Vagina (tissue), 2 donors: ENCODE measurements at places on chromosomes 2 and 18.

DNA sequence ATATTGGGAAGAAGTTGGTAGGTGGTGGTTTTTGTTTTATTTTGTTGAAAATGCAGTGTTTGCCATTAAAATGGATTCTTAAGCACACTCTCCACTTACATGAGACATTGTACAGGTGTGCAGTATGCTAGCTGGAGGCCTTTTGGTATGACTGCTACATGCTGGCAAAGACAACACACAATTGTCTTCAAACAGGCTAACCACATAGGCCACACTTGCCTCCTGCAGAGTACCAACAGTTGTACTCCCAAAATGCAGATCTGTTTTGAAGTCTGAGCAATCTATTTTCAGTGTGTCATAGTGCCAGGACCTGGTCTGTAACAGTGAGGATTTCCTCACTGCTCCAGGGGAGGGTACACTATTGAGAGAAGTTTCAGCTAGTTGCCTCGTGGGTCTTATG lies 213.6 kb downstream of the ZRANB3 start:
- no peaks in the 10 kb centered on the region for H3K27me3 ChIP-seq
- no peaks in the 10 kb centered on the region for H3K36me3 ChIP-seq
- H3K4me3 ChIP-seq, result no peak overlapping the region

DNA sequence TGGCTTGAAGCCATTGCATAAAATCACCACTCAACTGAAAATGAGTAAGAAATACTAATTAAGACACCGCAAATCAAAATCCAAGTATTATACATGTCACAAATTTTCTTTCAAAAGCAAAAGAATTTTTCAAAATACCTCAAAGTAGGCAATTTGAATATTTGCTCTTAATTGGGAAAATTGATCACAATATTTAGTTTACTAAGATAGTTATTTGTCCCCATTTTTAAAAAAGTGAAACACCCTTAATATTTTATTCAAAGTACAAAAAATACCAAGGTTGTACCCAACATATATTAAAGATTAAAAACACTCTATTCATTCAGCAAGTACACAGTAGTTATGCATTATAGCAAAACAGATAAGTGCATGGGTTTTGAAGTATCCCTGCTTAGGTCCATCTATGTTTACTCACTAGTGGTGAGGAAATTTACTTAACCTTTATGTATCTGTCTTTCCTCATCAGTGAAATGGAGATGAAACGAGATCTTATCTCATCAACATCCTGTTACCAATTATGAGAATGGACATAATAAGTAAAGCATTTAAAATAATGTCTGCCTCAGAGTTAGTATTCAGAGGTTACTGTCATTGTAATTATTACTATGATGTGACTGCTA lies 35.1 kb downstream of the VPS54 start:
- H3K27me3 ChIP-seq, result no peaks in the 10 kb centered on the region
- no peak overlapping the region for H3K4me3 ChIP-seq
- no peak for DNase-seq
- no peak overlapping the region for H3K27ac ChIP-seq

- no peak overlapping the region for H3K27ac ChIP-seq
- no peaks in the 10 kb centered on the region for H3K27me3 ChIP-seq
- H3K36me3 ChIP-seq, result no peaks in the 10 kb centered on the region
- no peak for DNase-seq
Observed at GRCh38 chr2:127225186-127225960, 5.3 kb upstream of the CYP27C1 start.

DNA sequence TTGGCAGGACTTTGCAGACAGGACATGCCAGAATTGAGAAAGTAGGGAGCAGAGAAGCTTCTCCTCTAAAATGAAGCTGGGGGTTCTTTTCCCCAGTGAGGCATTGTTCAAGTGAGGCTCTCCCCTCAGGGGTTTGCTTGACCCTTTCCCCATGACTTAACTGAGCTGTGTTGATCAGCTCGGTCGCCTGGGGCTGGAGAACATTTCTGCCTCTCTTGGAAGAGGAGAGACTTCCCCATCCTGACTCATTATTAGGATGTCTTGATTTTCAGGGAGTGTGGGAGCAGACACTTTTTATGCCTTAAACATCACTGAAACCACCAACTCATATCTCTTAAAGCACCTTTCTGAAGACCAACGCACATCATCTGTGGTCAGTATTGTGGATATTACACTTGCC lies 27.9 kb upstream of the GLI2 start:
- DNase-seq, result no peak
- H3K4me1 ChIP-seq, result no peaks in the 10 kb centered on the region
- no peaks in the 10 kb centered on the region for H3K27me3 ChIP-seq

GRCh38 chr18:35267809-35268208 lies 22.2 kb downstream of the ZSCAN30 start:
- H3K36me3 ChIP-seq, result peaks cover 6% of the 10 kb centered on the region
- peak overlapping the region; percentile 64 for H3K4me3 ChIP-seq
- no peaks in the 10 kb centered on the region for H3K27me3 ChIP-seq
- DNase-seq, result no peak
- H3K27ac ChIP-seq, result peak overlapping the region; percentile 81
- H3K4me1 ChIP-seq, result peaks cover 12% of the 10 kb centered on the region

GRCh38 chr2:84768840-84769239 lies 112.0 kb downstream of the TRABD2A start:
- no peak for DNase-seq
- H3K27ac ChIP-seq, result no peak overlapping the region
- H3K4me3 ChIP-seq, result no peak overlapping the region
- H3K27me3 ChIP-seq, result no peaks in the 10 kb centered on the region
- H3K4me1 ChIP-seq, result no peaks in the 10 kb centered on the region

- H3K36me3 ChIP-seq, result no peaks in the 10 kb centered on the region
- H3K4me3 ChIP-seq, result no peak overlapping the region
- DNase-seq, result no peak
- no peak overlapping the region for H3K27ac ChIP-seq
Observed at GRCh38 chr2:160940699-160941098, 219.5 kb upstream of the TANK start.

GRCh38 chr2:237090906-237091305 lies 5.2 kb downstream of the COPS8 start:
- no peaks in the 10 kb centered on the region for H3K27me3 ChIP-seq
- no peaks in the 10 kb centered on the region for H3K36me3 ChIP-seq
- peaks cover 44% of the 10 kb centered on the region for H3K4me1 ChIP-seq

GRCh38 chr18:48711651-48712486 lies 173.0 kb downstream of the CTIF start:
- H3K36me3 ChIP-seq, result no peaks in the 10 kb centered on the region
- H3K27ac ChIP-seq, result no peak overlapping the region
- H3K27me3 ChIP-seq, result no peaks in the 10 kb centered on the region
- DNase-seq, result no peak
- H3K4me3 ChIP-seq, result no peak overlapping the region
- peaks cover 43% of the 10 kb centered on the region for H3K4me1 ChIP-seq

DNA sequence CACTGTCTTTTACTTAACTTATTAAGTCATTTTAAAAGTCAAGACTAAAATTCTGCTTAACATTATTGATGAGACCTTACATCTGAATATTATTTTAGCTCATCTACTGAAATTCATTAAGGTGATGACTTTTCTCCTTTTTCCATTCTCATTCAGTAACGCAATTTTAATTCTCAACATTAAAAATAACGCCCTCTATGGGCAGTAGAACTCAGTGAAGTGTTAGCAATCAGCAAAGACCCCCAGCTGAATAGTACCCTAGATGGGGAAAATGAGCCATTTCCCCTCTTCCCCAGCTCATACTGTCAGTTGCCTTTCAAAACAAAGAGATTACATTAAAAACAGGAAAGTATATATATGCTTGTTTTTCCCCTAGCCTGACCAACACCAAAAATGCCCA lies 203.3 kb downstream of the NR4A2 start:
- H3K27ac ChIP-seq, result no peak overlapping the region
- DNase-seq, result no peak
- no peak overlapping the region for H3K4me3 ChIP-seq
- H3K27me3 ChIP-seq, result no peaks in the 10 kb centered on the region

DNA sequence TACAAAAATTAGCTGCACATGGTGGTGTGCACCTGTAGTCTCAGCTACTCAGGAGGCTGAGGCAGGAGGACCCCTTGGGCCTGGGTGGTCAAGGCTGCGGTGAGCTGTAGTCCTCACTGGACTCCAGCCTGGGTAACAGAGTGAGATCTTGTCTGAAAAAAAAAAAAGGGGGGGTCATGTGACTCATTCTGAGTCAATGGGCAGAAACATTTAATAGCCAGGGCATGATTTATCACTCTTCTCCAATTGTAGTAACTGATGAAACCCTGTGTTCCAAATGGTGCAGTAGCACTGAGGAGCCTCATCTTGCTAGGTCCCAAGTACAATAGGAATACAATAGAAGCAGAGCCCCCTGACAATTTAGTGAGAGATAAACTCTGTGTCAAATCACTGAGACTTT lies 78.9 kb upstream of the CCDC68 start:
- H3K36me3 ChIP-seq, result no peaks in the 10 kb centered on the region
- DNase-seq, result no peak
- no peaks in the 10 kb centered on the region for H3K27me3 ChIP-seq
- no peak overlapping the region for H3K4me3 ChIP-seq

DNA sequence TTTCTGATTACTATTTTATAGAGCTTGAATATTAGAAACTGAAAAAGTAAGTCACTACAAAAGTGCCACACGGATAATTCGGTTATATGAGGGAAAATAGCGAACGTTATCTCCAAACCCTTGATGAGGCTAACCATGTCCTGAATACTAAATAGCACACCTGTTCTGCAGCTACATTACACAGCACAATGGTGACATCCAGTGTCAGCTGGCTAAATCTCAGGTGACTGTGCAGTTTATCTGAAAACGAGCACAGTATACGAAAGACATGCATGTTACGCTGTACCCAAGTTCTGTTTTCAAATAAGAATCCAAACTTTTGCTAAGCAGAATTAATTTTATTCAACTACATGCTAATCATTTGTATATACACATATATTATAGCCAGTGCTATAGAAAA lies 9.0 kb downstream of the CCDC68 start:
- DNase-seq, result no peak
- H3K4me3 ChIP-seq, result no peak overlapping the region

DNA sequence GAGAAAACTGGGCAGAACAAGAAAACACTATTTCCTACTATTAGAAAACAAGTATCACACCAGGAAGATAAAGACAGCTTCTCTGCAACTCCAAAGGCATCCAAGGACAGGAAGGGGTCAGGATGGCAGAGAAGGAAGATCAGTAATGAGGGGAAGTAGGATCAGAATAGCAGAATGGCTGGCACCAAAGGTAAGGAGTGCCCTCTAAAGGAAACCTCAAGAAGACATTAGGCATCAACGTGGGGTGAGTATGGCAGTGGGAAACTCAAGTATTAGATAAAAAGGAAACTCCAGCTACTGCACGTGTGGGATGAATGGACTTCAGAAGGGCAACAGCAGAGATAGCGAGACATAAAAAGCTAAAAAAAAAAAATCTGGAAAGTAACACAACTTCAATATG lies 25.9 kb downstream of the HDLBP start:
- no peaks in the 10 kb centered on the region for H3K36me3 ChIP-seq
- no peak for DNase-seq
- H3K27me3 ChIP-seq, result no peaks in the 10 kb centered on the region
- no peak overlapping the region for H3K27ac ChIP-seq

DNA sequence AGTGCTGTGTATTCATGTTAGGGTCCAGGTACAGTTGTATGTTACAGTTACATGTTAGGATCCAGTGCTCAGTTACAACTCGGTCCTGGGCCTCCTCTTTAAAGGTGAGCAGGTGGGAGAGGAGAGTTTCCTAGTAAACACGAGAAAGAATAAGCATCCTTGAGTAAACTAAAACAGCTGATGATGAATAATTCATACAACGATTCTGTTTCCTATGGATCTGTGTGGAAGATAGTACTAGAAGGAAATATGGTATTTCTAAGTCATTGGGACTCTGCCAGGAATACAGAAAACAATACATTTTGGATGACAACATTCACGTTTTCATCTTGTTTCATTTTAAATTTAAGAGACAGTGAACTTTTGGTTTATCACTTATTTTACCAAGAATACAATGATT lies 29.5 kb downstream of the SNTG2 start:
- H3K4me3 ChIP-seq, result no peak overlapping the region
- no peak for DNase-seq

DNA sequence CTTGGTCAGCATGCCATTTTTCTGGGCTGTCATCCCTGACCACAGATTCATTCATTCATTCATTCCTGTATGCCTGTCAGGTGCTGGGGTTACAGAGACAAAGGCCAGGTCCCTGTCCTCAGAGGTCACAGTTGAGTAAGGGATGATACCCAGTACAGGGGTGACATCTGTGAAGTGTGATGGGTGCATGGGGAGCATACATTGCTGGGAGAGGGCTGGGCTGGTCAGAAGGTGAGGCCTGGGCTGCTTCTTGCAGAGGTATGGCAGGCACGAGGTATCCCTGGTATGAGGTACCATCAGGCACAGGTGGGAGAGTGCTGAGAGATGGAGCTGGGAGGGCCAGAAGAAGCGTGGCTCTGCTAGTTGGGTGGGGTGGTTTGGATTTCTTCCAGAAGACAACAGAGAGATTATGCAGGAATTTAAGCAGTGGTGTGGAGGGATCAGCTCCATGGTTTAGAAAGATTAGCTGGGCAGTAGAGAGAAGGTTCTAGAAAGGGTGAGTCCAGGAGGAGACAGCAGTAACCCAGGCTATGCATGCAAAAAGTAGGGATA lies 181.9 kb upstream of the HAAO start:
- no peaks in the 10 kb centered on the region for H3K27me3 ChIP-seq
- H3K4me1 ChIP-seq, result peaks cover 33% of the 10 kb centered on the region
- H3K4me3 ChIP-seq, result no peak overlapping the region
- no peak for DNase-seq

DNA sequence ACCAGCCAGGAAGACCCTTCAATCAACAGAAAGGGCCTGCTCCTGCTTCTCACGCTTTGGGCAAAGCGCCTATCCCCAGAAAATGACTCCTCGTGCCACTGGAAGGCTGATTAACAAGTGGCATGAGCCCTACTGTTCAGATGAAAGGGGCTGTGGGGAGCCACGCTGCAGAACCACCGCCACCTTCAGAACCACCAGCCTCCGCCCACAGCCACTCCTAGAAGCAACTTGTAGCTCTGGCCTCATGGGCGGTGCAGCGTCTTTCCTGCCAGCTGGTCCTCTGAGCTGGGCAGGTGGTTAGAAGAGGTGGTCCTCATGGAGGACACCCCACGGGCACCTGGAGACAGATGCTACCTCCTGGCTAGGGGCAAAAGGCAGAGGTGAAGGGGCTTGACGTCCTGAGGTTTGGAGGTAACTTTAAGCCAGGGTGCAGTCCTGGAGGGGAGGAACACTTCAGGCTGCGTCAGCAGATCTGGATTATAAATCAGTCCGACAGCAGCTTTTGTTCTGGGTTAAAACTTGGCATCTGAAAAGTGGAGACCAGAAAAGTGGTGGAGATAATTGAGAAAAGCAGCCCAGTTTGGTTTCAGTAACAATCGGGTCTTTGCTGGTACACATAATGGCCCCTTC lies 861 bp upstream of the SEMA4C start:
- no peaks in the 10 kb centered on the region for H3K36me3 ChIP-seq
- no peak for DNase-seq
- peak overlapping the region; percentile 78 for H3K4me3 ChIP-seq
- H3K27ac ChIP-seq, result peak overlapping the region; percentile 98

DNA sequence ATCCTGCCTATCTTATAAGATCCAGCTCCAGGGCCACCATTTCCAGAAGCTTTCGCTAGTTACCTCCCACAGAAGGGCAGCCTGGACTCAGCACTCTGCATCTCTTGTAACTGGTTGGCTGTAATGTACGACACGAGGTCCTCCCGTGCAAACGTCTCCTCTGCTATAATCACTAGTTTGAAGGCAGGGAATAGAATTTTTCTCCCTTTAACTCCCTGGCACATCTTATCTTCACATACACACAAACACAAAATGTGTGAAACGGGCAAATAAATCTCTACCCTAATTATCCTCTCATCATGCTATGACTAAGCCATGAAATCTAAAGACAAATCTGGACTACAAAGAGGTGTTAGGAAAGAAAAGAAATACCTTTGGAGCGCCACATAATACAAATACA lies 36.8 kb downstream of the RNU4ATAC start:
- H3K4me3 ChIP-seq, result no peak overlapping the region
- no peaks in the 10 kb centered on the region for H3K27me3 ChIP-seq
- no peaks in the 10 kb centered on the region for H3K36me3 ChIP-seq
- peaks cover 33% of the 10 kb centered on the region for H3K4me1 ChIP-seq
- no peak for DNase-seq
- H3K27ac ChIP-seq, result no peak overlapping the region
